Activated CD4-positive, alpha-beta memory T cell treated with anti-CD3 and anti-CD28 coated beads, Interleukin-2, amount 10 ng/mL, durations not matched to agents 7 days and 5 days (primary cell): ENCODE measurements at places on chromosomes 2 and 18.

GRCh38 chr2:46786228-46786627, 129.4 kb downstream of the MCFD2 start:
- DNase-seq, result no peak

GRCh38 chr2:32614084-32614483, 13.8 kb upstream of the TTC27 start:
- no peak for DNase-seq

- DNase-seq, result no peak
Observed at GRCh38 chr2:23700627-23701026, 226.3 kb downstream of the ATAD2B start.

DNA sequence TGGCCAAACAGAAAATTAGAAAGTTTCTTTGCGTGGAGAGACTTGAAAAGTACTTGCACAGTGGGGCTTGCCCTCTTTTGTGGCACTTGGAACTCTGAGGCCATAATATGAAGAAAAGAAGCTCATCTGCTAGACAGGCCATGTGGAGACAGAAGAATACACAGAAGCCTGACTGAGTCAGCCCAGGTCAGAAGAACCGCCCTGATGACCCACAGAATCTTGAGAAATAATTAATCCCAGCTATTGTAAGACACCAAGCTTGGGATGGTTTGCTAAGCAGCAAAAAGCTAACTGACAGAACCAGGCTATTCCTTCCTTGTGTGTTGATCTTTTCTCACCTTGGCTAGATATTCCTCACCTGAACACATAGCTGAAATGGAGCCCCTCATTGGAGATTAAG, 33.7 kb downstream of the G6PC2 start:
- no peak for DNase-seq

GRCh38 chr2:177315364-177315763, 50.8 kb upstream of the NFE2L2 start:
- no peak for DNase-seq

DNA sequence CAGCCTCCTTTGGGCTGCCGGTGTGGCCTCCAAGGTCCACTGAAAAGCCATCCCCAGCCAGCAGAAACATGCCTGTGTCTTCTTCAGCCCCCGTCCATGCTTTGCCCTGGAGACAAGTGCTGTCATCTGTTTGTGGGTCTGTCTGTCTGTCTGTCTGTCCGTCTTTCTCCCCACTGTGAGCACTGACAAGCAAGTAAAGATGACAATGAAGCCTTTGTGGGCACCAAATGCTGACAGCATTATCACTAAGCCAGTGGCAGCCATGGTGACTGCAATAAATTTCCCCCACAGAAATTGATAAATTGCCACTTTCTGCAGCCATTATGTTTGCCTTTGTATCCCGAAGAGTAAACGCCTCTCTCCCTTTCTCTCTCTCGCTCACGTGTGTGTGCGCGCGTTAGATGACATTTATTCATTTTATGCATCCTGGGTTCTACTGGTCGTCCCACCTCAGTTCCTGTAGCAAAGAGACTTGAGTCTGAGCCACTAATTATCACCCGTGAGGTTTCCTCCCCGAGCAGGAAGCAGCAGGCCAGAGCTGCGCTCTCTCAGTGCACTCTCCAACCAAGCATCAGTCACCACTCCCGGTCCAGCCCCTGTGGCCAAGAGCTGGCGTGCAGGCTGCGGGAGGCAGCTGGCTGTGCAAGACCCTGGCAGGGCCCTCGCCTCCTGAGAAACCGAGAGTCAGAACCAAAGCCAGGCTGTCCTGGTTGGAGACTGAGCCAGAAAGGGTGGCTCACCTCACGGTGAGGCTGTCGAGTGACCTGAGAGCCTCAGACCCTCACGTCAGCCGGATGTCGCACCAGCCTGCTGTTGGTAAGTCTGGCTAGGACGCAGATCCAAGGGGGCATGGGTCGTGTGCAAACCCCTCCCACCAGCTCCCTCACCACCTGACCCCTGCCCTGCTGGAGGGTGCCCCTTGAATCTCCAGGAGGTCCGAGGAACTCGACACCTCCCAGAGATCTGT, 6.9 kb downstream of the STEAP3 start:
- DNase-seq, result no peak

- peak; percentile 71 for DNase-seq
Observed at GRCh38 chr18:69885841-69886531, 61.7 kb downstream of the CD226 start.
